ENCODE measurements at places on chromosomes 7 and 10.

GRCh38 chr7:157488281-157488680 lies 151.5 kb downstream of the DNAJB6 start:
- DNase-seq = no peak

GRCh38 chr7:137801003-137801402 lies 45.8 kb downstream of the DGKI start:
- no peak for DNase-seq

GRCh38 chr10:110613996-110614495 lies 30.1 kb upstream of the RBM20 start:
- DNase-seq = no peak

DNA sequence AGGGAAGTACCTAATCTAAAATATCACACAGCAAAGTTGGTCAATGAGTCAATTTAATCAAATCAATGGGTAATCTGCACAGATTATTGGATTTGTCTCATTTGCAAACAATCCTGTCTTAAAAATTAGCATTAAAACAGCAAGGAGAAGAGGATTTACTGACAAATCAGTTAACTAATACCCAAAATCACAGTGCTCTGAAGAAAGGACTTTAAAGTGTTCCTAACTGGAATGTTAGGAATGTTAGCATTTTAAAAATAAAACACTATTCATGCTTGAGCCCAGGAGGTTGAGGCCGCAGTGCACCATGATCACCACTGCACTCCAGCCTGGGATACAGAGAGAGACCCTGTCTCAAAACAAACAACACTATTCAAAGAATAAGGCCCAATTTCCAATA lies 83.1 kb downstream of the CHCHD3 start:
- DNase-seq = no peak

- DNase-seq = no peak
Measured at GRCh38 chr10:35004651-35005050, 85.5 kb downstream of the CUL2 start.

GRCh38 chr10:48523212-48523819 lies 81.6 kb downstream of the ARHGAP22 start:
- no peak for DNase-seq

DNA sequence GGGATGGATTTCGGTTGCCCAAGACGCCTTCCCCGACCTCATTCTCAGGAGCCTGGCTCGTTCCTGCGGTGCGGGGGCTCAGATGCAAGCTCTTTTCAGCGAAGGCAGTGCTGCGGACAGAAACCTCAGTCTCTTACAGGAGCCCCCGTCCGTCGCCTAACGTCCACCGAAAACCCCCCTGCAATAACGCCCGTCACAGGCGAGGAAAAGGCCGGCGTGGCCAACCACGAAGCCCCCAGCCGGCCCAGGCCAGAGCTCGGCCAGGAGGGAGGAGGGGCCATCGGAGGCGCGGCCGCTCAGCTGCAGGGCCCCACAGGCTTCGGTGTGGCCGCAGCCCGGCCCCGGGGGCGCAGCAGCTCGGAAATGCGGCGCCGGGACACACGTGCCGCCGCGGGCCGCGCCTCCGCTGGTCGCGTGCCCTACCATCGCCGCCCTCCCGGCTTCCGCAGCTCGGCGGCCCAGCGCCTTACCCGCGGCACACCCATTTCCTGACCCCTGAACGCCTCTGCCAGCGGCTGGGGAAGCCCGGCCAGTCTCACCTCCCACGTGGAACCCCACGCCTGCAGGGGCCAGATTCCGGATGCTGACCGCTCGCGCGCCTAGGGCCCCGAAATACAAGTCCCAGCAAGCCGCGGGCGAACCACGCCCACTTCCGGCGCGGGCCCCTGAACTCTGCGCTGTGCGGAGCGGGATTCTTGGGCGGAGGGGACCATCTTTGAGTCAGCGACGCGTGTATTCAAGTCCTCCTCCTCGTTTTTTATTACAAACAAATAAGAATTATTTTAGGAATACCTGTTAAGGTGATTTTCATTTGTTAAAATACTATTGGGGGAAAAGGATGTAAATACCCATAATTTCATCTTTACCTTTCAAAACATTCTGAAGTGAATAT lies at the start of gene ZNF239:
TSS of gene ZNF239 (minus strand) at position 616 of the 892 bp plus-strand sequence. CDS start 16,537 bp downstream, outside the sequence.
- DNase-seq = peak; percentile 58

DNA sequence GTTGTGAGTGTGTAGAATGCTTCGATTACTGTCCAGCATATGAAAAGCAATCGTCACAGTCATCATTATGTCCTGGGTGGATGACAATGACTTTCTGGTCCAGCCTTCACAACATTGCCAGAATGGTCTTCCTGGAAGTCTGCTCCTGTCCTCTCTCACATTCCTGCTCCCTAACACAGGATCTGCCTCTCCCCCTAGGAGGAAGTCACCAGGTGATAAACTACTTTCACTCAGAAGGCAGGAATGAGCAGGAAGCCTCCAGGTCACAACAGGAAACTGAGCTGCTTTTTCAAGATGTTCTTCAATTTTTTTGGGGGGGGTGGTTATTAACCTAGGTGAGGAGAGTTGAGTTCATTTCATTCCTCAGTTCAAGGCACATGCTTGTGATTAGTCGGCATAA lies 13.6 kb upstream of the GPNMB start:
- DNase-seq = no peak

DNA sequence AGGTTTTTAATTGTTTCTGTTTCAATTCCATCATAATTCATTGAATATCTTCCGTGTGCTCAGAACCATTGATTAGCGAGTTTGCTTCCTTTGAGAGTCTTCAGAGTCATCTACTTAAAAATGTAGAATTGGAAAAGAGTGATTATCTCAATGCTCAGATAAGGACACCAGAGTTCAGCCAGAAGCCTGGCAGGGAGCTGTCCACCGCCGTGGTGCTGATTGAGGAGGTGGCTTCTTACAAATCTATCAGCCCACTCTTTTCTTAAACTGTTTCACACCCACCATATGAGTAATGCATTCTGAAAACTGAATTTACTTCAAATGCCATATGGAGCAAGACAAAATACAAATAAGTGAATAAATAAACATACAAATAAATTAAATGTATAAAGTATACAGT lies 79.3 kb downstream of the INSYN2A start:
- DNase-seq = no peak

DNA sequence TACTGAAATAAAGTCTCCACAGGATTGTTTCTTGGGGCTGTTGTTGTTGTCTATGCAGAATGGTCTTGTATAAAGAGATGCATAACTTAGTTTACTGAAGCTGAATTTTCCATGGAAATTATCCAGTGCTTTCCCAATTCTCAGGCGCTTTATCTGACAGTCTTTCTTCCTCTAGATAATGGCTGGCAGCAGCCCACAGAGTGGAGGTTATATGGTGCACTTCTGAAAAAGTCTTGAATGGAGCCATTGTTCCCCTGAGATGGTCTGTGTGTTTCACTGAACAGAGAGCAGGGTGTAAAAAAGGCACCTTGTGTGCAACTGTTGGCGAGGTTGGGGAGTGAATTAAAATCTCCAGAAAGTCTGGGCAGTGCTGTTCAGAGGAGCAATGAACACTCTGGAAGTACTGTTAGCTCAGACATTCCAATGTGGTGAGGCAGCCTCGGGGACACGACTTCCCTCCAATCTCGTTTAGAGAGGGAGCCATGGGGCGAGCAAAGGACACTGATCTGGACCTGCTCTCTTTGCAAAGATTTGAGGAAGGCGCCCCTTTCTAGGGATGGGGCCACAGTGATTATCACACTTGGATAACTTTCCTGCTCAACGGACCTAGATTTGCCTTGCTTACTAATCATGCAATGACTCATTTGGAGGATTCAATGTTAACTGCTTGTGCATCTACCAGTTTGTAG lies 2.0 kb upstream of the PLCE1 start:
- DNase-seq = no peak

GRCh38 chr7:157270060-157270444 lies 66.8 kb upstream of the DNAJB6 start:
- DNase-seq = no peak

DNA sequence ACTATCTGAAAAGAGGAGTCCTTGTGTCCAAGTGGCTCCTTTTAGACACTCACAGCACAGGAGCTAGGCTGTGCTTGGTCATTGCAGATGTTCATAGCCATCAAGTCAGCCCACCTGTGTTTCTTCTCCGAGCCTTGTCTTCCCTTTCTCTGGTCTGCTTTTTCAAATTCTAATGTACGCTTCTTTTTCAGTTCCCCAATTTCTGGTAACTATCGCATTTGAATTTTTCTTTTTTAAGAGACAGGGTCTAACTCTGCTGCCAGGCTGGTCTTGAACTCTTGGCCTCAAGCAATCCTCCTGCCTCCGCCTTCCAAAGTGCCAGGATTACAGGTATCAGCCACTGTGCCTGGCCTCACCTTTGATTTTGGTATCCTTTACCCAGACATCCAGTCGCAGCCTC lies 18.9 kb downstream of the APBB1IP start:
- no peak for DNase-seq

GRCh38 chr7:103919272-103919868 lies 70.1 kb downstream of the RELN start:
- DNase-seq = no peak
